GM12892 (cell line): ENCODE measurements at places on chromosomes 2 and 18.

- DNase-seq, result no peak
Observed at GRCh38 chr2:191845876-191846514, 893 bp downstream of the CAVIN2 start.

- no peak for DNase-seq
Observed at GRCh38 chr2:238162846-238163441, 4.2 kb downstream of the ERFE start.

DNA sequence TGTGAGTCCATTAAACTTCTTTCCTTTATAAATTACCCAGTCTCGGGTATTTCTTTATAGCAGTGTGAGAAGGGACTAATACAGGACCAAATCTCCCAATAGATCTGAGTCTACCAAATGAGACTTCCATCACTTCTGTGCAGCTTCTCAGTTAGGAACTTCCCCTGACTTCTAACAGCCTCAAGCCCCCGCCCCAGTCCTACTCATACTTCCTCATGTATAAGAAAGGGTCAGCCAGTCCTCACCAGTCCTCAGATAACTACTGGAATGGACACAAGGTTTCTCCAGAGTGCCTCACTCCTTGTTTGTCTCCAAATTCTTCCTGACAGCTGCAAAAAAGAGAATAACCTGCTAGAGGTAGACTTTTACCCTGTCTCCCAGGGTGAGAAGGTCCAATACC, 19.5 kb downstream of the TTC32 start:
- no peak for DNase-seq

GRCh38 chr18:47817795-47818077, 112.7 kb downstream of the SMAD2 start:
- DNase-seq, result no peak

- no peak for DNase-seq
Observed at GRCh38 chr2:16729335-16729734, 63.7 kb upstream of the CYRIA start.

DNA sequence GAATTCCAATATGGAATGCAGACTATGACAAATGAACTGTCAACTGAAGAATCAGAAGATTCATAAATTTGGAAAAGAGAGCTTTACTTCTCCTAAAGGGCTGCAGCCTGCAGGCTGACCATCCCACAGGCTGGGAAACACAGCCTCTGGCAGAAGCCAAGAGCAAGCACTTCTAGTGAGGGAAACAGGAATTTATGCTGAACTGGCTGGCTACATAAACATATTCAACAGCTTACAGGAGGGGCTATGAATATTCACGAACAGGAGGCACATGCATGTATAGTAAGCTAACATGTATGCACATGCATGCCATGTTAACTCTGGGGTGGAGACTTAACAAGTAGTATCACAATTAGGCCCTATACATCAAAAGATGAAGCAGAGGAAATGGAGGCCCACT, 17.6 kb downstream of the HIBCH start:
- DNase-seq, result no peak

GRCh38 chr18:923144-923866, 18.6 kb downstream of the ADCYAP1 start:
- no peak for DNase-seq

- no peak for DNase-seq
Observed at GRCh38 chr18:54210463-54210862, 14.0 kb downstream of the MBD2 start.

DNA sequence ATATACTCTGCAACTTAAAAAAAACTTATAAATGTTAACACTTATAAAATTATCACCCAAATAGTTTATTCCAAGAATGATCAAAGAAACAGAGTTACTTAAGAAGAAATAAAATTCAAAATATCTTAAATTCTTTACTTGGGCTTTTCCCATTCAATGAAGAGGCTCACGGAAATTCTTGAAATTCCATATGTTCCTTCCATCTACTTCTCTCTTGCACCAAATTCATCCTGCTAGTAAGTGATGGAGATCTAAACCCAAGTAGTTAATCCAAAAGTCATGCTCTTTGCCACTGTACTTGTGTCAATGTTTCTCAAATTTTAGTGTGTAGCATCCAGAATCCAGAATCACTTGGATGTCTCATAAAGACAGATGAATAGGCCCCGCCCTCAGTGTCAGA, 465.9 kb downstream of the TXNL1 start:
- no peak for DNase-seq

DNA sequence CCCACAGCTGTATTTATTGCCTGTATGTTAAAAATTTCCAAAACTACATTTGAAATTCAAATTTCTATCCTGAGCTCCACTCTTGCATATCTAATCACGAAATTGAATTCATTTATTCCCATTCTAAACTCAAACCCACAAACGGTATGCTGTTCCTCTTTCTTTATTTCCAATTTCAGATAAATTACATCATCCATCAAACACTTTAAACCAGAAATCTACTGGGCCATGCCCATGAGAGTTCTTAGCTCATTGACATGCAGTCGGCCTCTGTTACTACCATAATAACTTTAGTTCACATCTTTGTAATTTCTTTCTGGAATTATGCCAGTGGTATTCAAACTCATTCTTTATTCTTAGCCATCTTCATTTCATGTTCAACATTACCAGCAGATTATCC, 100.3 kb downstream of the COL3A1 start:
- DNase-seq, result no peak

DNA sequence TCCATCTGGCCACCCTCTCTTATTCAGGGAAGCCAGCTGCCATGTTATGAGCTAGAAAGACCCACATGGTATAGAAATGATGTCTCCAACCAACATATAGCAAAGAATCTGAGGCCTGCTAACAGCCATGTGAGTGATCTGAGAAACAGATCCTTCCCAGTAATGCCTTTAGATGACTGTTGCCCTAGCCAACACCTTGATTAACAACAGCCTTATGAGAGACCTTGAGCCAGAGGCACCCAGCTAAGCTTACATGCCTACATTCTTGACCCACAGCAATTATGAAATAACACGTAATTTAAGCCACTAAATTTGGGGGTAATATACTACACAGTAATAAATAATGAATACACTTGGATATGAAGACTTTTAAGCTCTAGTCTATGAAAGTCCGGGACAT, 13.0 kb downstream of the KANSL1L start:
- DNase-seq, result no peak

DNA sequence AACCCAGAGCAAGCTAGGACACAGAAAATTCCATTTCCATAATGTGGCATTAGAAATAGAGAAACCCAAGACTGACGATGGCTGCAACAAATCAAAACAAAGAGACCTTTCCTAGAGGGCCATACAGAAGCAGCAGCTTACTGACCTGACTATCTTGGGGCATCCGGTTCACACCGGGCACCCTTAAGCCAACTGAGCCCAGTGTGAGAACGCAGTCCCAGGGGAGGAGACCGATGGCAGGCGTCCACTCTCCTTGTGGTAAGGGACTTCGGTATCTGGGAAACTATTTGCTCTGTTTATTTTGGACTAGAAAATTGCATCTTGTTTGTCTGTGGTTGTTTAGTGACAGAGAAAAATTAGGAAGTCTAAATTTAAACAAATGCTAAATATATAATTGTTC, 244.8 kb upstream of the COPS8 start:
- no peak for DNase-seq

DNA sequence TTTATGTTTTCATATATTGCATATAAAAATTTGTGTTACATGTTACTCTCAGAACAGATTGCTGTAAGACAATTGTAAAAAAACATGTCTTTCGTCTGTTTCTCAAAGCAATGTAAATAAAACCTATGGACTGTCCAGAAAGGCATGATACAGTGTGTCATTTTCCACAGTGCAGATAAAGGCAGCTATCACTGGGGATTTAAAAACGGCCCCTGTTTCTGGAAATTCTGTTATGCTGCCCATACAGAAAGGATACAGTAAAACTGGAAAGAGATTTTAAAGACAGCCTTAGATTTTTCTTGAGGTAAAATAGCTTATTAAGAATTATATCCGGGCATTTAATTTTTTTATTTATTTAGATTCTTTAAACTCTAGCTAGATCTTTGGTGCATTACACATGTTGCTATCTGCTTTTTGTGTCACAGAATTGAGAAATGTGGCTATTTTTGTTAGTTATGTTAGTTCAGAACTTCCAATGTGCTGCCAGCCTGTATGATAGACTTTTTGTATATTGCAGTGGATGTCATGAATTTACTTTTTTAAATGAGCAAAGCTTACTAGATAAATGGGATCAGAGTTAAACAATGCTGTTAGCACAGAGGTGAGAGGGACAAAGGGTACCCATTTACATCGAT, 859 bp upstream of the INO80D start:
- no peak for DNase-seq

DNA sequence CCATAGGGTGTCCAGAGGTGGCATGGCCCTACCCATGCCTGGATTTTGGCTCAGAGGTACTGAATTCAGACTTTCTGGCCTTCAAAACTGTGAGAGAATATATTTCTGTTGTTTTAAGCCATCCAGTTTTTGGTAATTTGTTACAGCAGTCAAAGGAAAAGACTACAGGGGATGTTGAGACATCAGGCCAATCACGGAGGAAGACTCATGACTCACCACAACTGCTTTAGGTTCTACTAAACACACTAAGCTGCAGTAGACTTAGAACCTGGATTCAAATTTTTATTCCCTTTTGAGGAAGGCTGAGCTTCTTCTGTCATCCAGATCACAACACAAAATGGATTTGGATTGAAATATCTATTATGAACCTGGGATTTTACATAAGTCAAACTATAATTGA, 12.0 kb upstream of the C2orf66 start:
- DNase-seq, result no peak

GRCh38 chr2:221612800-221613199, 40.7 kb upstream of the EPHA4 start:
- DNase-seq, result no peak

DNA sequence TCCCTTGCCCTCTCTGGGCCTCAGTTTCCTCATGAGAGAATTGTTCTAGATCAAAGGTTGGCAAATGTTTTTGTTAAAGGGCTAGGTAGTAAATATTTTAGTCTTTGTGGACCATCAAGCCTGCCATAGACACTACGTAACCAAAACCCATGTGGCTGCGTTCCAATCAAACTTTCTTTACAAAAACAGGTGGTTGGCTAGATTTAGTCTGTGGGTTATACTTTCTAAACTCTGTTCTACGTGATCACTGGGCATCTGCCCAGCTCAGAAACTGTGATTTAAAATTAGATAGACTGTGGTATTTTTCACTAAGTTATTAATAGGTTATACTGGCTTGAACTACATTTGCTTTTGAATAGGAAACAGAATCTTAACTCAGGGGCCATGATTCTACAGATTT, 149.8 kb upstream of the DCC start:
- no peak for DNase-seq

- DNase-seq, result no peak
Observed at GRCh38 chr2:18891600-18892345, 302.4 kb upstream of the NT5C1B start.

GRCh38 chr2:106944215-106944614, 58.2 kb upstream of the ST6GAL2 start:
- no peak for DNase-seq

- peak; percentile 52 for DNase-seq
Observed at GRCh38 chr18:48541026-48541746, 2.4 kb downstream of the CTIF start.

DNA sequence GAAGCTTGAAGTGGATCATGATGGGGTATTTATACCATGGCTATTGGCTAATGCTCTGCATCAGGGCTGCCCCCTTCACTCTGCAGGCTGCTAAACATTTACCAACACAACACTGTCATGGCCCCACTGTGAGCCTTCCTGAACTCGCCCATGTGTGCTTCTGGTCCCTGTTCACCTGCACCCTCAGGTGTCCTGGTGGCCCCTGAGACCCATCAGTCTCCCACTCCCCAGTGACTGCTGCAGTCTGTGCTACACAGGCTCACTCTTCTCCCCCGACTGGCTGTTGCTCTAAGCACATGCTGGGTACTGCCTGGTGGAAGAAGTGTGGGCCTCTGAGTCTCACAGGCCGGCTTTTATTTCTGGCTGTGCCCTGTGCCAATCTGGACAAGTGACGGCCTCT, 183.0 kb upstream of the HS6ST1 start:
- no peak for DNase-seq

- DNase-seq, result no peak
Observed at GRCh38 chr18:5451150-5451549, 92.6 kb downstream of the EPB41L3 start.

- no peak for DNase-seq
Observed at GRCh38 chr2:241880311-241881073, 11.0 kb downstream of the RTP5 start.

DNA sequence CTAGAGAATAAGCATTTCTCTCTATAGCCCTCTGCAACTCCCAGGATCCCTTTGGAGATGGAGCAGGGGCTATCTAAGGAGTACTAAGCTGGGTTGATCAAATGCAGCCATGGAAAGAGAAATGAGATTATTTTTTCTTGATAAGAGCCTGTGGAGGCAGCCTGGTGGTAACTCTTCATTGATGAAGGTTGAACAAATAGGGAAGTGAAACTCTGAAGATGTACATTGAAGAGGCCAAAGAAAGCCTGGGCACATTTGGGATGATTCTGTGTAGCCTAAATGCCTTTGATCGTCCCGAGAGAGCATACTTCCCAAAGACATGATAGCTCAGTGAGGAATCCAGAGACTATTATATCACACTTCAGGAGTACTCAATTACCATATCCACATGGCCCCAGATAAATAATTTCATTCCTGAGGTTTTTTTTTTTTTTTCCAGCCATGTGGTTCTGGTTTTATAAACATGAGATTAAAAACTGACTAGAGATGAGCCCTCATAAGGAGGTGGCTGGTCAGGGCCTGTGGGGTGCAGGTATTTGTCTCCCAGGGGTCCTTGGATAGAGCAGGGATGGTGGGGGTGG, 192.5 kb downstream of the TPGS2 start:
- DNase-seq, result no peak

DNA sequence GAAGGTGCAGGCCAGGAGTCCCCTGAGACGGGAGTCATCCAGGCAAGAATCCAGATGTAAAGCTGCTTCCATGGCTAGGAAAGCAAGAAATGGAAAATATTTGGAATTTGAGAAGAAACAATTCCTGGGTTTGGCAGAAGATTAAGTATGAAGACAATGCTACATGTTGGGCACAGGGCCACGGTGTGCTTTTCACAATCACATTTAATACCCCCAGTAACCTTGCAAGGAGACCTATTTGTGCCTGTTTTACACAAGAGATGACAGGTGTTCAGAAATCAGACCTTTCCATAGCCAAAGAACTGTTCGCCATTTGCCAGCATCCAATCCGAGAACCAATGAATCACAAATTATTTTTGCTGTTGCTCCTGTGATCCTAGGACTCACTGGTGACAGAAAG, 50.5 kb downstream of the KCTD1 start:
- no peak for DNase-seq

DNA sequence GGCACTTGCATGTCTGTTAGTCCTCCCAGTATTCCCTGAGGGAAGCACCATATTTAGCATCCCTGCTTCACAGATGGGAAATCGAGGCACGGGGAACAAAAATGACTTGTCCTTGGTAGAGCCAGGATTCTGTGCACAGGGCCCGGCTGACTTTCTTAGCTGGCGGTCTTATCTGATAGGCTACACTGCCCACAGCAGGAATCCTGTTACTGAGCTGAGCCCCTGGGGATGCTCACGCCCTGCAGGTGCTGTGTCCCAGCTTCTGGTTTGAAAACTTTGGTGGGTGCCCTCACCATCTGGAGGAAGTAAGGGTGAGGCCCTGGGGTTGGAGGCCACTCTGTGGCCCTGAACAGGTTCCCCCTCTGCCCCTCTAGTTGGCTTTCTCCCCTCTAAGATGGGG, 68.4 kb upstream of the MCFD2 start:
- DNase-seq, result no peak
